Hepatocyte (in vitro differentiated cells): ENCODE measurements at places on chromosomes 2 and 18.

DNA sequence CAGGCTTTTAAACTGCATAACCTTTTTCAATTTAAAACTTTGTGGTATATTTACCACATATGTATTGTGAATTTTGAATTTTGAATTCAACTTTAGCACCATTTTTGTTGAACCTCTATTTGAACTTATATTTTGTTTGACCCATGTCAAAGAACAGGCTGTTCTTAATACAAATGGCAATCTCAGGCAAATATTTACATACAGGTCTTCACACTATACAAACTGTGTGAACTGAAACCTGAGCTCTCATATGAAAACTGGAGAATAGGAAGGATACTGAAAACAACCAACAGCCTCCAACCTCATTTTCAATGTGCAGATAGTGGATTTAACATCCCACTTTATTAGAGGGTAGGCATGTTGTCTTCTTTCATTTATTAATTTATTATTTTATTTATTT lies 491.8 kb downstream of the KCNJ3 start:
- no peaks in the 10 kb centered on the region for H3K4me1 ChIP-seq
- no peak overlapping the region for H3K4me3 ChIP-seq
- no peaks in the 10 kb centered on the region for H3K27me3 ChIP-seq

DNA sequence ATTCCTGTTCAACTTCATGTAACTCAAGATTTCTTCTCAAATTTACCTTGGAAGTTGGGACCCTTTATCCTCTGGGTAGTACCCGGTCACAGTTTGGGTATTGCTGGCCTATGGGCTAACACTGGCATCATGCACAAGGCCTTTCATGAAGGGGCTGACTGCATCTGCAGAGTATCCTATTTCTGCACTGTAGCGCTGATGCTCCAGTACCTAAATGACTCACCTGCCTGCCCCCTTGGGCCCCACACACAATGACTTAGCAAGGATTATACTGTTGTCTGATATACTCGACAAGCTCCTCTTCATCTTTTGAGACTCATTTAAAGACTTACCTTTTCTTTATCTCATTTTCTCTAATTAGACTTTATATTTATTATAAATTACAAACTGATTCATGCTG lies 39.9 kb downstream of the DNAH6 start:
- H3K27ac ChIP-seq = no peak overlapping the region
- no peak for DNase-seq
- no peaks in the 10 kb centered on the region for H3K27me3 ChIP-seq
- no peaks in the 10 kb centered on the region for H3K36me3 ChIP-seq
- H3K4me1 ChIP-seq = no peaks in the 10 kb centered on the region

DNA sequence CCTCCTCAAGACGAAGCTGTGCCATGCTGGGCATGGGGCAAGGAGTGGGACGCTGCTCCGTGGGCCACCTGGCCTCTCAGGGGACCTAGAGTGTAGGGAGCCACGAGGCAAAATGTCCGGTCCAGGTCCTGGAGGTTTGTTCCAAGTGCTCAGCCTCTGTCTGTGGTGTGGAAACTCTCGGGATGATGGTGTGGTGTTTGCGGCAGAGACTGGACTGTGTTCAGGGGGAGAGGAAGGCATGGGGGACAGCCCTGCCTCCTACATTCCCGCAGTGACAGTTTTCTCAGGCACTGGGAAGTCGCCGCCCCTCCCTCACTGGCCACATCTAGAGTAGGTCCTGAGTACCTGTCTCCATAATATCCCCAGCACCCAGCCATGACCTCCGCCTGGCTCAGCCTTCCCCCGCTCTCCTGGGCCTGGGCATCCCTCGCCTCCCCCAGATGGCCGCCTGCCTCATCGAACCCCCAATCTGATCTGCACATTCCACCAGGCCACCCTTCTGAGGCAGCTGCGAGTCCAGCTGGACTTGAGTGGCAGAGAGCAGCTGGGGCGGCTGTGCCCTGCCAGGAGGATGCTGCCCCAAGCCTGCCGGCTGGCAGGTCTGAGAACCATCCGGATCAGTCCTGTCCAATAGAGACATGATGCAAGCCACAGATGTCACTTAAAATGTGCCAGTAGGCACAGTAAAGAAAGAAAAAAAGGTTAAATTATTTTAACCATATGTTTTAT lies 6.2 kb downstream of the KCNIP3 start:
- no peak for DNase-seq
- H3K4me1 ChIP-seq = no peaks in the 10 kb centered on the region
- no peaks in the 10 kb centered on the region for H3K36me3 ChIP-seq
- no peak overlapping the region for H3K27ac ChIP-seq
- no peaks in the 10 kb centered on the region for H3K27me3 ChIP-seq

DNA sequence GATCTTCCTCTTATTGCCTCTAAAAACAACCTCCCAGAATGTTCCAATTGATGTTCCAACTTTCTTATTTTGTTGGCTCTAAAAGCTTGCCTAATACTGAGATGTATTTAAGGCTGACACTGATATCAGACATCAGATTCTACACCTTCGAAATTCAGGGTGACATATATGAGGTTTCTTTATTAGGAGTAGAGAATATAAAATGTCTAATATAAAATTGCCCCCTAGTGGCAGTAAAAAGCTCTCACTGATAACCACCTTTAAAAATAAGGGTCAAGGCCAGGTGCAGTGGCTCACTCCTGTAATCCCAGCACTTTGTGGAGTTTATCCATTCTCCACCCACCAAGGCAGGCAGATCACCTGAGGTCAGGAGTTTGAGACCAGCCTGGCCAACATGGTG lies 789.7 kb upstream of the SLC39A10 start:
- H3K4me1 ChIP-seq = no peaks in the 10 kb centered on the region
- no peak overlapping the region for H3K4me3 ChIP-seq
- DNase-seq = no peak

DNA sequence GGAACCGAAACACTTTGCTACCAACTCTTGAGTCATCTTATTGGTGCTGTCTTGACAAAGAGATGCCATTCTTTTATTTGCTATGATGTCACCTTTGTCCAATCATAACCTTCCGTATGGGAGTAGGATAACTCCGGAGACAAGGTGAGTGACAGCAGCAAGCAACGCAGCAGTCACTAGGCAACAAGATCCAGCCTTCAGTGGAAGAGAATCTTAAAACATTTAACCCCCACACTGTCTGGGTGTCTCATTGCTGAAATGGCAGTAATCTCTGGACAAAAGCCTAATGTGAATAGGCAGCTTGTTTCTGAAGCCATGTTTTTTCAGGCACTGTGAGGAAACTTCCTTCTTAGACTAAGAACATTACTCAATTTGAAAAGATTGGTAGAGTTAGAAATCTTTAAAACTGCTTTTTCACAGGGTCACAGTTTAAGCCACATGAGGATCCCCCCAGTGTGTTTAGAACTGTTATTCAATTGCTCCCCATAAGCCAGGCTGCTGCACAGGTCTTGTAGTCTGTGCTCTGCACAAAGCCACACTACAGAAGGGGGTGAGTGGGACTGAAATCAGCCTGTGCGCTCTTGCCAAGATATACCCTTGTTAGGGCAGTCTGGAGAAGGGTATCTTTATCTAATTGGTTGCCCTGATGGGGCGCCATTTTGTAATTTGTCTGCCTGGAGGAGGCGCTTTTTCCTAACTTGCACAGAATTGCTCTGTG lies 131.5 kb upstream of the STON1 start:
- no peak overlapping the region for H3K4me3 ChIP-seq
- H3K27ac ChIP-seq = no peak overlapping the region
- no peaks in the 10 kb centered on the region for H3K4me1 ChIP-seq
- no peak for DNase-seq
- no peaks in the 10 kb centered on the region for H3K36me3 ChIP-seq
